Heart left ventricle (tissue), 16 donors: ENCODE measurements at places on chromosomes 12 and 14. TPM values are rescaled to one million over a fixed set of nuclear protein-coding genes. Genes with fewer than 3 reads are reported as not detected.

CD163 gene
- 17.3 TPM for polyA plus RNA-seq

DNA sequence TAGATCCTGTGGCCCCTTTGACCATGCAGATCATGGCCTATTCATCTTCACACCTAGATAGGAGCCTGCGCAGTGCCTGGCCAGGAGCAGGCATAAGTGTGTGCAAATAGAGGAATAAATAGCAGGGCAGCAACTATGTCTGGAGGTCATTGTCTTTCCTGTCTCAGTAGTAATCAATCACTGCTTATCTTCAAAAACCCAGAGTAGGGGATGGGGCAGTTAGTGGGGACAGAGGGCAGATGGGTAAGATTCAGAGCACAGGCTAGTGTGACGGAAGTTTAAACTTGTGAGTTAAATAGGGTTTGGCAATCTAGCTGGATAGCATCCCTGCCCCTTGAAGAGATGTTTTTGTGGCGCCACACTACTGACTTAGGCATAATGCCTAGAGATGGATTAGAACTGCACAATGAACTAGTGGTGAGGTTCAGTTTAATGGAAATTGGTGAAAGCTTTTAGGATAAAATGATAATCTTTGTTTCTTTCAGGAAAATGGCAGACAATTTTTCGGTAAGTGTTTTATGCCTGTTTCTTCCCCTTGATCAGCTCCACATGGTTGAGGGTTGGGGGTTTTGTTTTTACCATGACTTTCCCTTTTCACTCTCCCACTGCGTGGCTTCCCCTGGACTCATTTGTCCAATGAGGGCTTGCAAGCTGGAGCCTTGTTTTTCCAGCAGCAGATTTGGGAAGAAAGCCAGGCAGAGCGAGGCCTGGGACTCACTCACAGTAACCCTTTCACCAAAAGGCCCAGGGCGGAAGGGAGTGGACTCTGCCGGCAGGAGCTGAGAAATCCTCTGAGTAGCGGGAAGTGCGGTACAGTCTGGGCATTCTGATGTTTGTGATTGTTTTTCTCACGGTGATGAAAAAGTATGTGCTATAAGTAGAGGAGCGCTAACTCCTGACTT is 8.1 kb downstream of the LGALS3 start:
- peak overlapping the region; percentile 25 for H3K4me3 ChIP-seq
- no peaks in the 10 kb centered on the region for H3K27me3 ChIP-seq
- H3K36me3 ChIP-seq: peaks cover 64% of the 10 kb centered on the region
- DNase-seq: peak; percentile 90
- peaks cover 40% of the 10 kb centered on the region for H3K4me1 ChIP-seq

OTX2 gene
- polyA plus RNA-seq: not detected

DNA sequence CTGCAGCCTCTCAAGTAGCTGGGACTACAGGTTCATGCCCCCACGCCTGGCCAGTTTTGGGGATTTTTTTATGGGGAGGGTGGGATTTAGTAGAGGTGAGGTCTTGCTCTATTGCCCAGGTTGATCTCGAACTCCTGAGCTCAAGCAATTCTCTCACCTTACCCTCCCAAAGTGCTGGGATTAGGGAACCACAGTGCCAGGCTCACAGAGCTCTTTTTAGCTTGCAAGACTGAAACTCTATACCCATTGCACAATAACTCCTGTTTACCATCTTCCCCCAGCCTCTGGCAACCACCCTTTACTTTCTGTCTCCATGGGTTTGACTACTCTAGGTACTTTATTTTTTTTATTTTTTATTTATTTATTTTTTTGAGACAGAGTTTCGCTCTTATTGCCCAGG is 25.7 kb upstream of the CDK17 start:
- no peaks in the 10 kb centered on the region for H3K36me3 ChIP-seq
- no peak for DNase-seq
- H3K27me3 ChIP-seq: no peaks in the 10 kb centered on the region
- no peak overlapping the region for H3K27ac ChIP-seq

DNA sequence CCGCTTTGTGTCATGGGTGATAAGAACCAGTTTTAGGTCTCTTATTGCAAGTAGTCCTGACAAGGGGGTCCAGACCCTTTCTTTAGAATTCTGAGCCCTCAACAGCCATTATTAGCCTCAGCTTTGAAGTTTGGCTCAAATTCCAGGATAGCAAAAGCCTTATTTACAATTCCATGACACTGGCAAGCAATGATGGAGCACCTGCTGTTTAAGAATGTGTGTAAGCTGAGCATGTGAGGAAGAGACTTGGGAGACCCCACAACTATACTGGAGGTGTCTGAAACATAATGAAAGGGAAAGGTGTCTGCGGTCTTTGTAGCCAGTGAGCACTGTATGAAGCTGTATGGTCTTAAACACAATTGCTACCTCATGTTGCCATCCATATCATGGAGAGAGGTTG is 119.8 kb downstream of the TBX5 start:
- no peaks in the 10 kb centered on the region for H3K27me3 ChIP-seq
- no peaks in the 10 kb centered on the region for H3K4me1 ChIP-seq
- H3K36me3 ChIP-seq: no peaks in the 10 kb centered on the region
- H3K27ac ChIP-seq: no peak overlapping the region
- H3K4me3 ChIP-seq: no peak overlapping the region

GRCh38 chr12:62792236-62792870 is 142.6 kb downstream of the PPM1H start:
- H3K36me3 ChIP-seq: no peaks in the 10 kb centered on the region
- no peaks in the 10 kb centered on the region for H3K27me3 ChIP-seq
- H3K4me1 ChIP-seq: peaks cover 7% of the 10 kb centered on the region
- no peak for DNase-seq
- no peak overlapping the region for H3K27ac ChIP-seq

GRCh38 chr12:77686760-77687159 is 143.9 kb upstream of the NAV3 start:
- DNase-seq: no peak
- H3K4me3 ChIP-seq: no peak overlapping the region
- no peaks in the 10 kb centered on the region for H3K36me3 ChIP-seq
- H3K4me1 ChIP-seq: no peaks in the 10 kb centered on the region
- no peak overlapping the region for H3K27ac ChIP-seq

GRCh38 chr14:59097681-59098080 is 90.8 kb upstream of the DAAM1 start:
- no peak overlapping the region for H3K27ac ChIP-seq
- no peak overlapping the region for H3K4me3 ChIP-seq
- H3K4me1 ChIP-seq: no peaks in the 10 kb centered on the region
- DNase-seq: no peak

- no peak for DNase-seq
- no peaks in the 10 kb centered on the region for H3K27me3 ChIP-seq
- H3K27ac ChIP-seq: no peak overlapping the region
- no peaks in the 10 kb centered on the region for H3K36me3 ChIP-seq
- H3K4me3 ChIP-seq: no peak overlapping the region
Measured at GRCh38 chr14:25074099-25074685, 24.2 kb upstream of the STXBP6 start.

DNA sequence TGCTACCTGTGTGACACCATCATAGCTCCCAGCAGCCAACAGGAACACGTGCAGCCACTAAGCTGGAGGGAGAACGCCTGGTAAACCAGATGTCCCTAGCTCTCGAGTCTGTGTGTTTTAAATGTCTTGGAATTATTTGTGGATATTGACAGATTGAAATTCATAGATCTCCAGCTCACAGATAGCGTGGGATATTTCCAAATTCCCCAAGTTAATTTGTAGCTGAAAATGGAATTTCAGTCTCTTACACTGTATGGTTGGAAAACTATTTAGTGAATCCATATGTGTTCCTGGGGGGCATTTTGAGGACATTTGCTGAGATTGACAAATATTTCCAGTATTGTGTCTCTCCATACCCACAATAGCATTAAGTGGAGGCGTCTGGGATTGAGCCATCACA is 618.6 kb upstream of the TMEM132C start:
- no peak overlapping the region for H3K4me3 ChIP-seq
- H3K4me1 ChIP-seq: no peaks in the 10 kb centered on the region
- H3K27me3 ChIP-seq: no peaks in the 10 kb centered on the region
- no peak for DNase-seq

DNA sequence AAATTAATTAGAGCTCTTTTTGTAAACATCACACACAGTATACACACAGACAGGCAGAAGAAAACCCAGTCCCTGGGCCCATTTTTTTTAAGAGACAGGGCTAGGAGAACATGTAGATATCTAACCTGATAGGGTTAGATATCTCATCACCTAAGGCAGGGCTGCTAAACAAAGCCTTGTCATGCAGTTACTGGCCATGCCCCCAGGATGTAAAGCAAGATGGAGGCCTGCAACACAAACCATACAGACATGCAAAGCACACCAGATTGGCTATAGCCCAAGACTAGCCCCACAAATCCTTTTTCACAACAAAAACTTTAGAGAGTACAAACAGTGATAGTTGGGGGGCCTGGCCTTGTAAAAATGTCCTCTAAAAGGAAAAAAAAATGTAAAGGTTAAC is 20.5 kb downstream of the CLEC2A start:
- H3K4me3 ChIP-seq: no peak overlapping the region
- H3K27me3 ChIP-seq: no peaks in the 10 kb centered on the region
- no peaks in the 10 kb centered on the region for H3K36me3 ChIP-seq
- DNase-seq: no peak
- no peak overlapping the region for H3K27ac ChIP-seq

DNA sequence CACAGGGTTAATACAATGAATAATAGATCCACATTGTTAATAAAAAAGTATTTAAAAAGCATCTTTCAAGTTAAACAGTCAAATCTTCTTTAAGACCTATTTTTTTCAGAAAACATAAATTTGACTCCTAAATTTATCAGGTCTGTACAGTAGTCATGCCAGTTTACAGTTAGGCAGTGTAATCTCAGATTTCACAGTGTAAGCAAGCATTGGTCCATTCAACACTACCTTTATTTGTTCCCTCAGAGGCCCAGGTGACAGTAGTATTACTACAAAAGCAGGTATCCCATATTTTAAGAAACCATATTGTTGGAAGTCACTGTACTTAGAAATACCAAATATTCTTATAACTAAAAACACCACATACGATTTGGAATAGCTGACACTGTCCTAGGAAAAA is 6.1 kb downstream of the ATP2B1 start:
- H3K4me1 ChIP-seq: peaks cover 37% of the 10 kb centered on the region
- DNase-seq: no peak

- no peak for DNase-seq
- H3K27ac ChIP-seq: peak overlapping the region; percentile 42
- no peaks in the 10 kb centered on the region for H3K36me3 ChIP-seq
- no peaks in the 10 kb centered on the region for H3K4me1 ChIP-seq
Measured at GRCh38 chr14:74841230-74842207, 34.4 kb downstream of the PROX2 start.

GRCh38 chr14:92974541-92975345 is 51.8 kb downstream of the CHGA start:
- no peaks in the 10 kb centered on the region for H3K27me3 ChIP-seq
- peaks cover 16% of the 10 kb centered on the region for H3K4me1 ChIP-seq
- peak overlapping the region; percentile 90 for H3K27ac ChIP-seq
- no peak overlapping the region for H3K4me3 ChIP-seq

DNA sequence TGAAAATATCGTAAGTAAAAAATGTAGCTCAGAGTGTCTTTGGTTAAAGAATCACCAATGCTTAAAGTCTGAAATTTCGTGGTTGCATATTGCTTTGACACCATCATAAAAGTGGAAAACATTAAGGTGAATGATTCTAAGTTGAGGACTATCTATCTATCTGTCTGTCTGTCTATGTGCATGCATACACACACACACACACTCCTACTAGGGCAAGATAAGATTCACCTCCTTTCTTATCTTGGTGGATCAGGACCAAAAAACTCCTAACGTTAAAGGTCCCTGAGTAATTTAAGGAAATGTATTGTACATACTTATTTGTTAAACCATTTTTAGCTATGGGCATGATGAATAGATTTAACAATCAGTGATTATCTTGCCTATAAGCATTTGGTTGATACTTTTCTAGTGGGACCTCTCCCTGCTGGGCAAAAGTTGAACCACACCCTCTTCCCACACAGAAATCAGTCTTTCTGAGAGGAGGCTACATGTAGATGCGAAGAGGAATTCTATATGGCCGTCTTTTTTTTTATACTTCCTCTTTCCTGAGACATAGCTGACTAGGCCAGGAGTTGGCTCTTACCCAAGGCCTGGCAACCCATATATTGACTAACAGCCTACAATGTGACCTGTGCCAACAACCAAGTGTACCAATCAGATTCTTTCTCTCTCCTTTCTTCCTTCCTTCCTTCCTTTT is 19.3 kb upstream of the LLPH start:
- no peaks in the 10 kb centered on the region for H3K27me3 ChIP-seq
- H3K27ac ChIP-seq: no peak overlapping the region
- peak; percentile 35 for DNase-seq
- H3K4me3 ChIP-seq: no peak overlapping the region
- H3K4me1 ChIP-seq: no peaks in the 10 kb centered on the region

GRCh38 chr14:78927261-78927660 is 757.1 kb downstream of the NRXN3 start:
- DNase-seq: no peak
- no peak overlapping the region for H3K4me3 ChIP-seq
- H3K27me3 ChIP-seq: no peaks in the 10 kb centered on the region
- H3K36me3 ChIP-seq: no peaks in the 10 kb centered on the region
- no peak overlapping the region for H3K27ac ChIP-seq

GNS gene
- polyA plus RNA-seq: 82.9 TPM

KRT71 gene
- not detected for polyA plus RNA-seq

DNA sequence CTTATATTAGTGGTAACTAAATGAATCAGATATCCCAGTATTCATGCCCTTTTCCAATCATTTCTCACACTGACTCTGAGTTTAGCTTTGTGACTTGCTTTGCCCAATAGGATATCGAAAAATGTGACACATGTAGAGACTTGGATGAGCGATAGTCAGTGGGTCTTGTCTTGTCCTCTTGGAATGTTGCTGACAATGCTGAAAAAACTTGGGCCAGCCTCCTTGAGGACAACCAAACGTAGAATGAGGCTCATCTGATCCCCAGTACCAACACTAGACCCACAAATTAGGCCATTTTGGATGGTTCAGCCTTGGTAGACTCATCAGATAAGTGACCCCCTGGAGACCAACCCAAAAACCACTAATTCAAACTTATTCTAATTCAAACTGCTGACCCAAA is 351.0 kb downstream of the GRIN2B start:
- H3K4me1 ChIP-seq: no peaks in the 10 kb centered on the region
- H3K27me3 ChIP-seq: no peaks in the 10 kb centered on the region
- H3K36me3 ChIP-seq: no peaks in the 10 kb centered on the region

VWF gene
- 215 TPM for polyA plus RNA-seq
